Activated T-cell treated with anti-CD3 and anti-CD28 coated beads, Interleukin-2, amount 50 U/mL, for 4 hours (primary cell): ENCODE measurements at places on chromosomes 1 and 21. TPM values are rescaled to one million over a fixed set of nuclear protein-coding genes. Genes with fewer than 3 reads are reported as not detected.

- no peak for DNase-seq
Measured at GRCh38 chr1:3657578-3658230, 5.4 kb downstream of the TP73 start.

DNA sequence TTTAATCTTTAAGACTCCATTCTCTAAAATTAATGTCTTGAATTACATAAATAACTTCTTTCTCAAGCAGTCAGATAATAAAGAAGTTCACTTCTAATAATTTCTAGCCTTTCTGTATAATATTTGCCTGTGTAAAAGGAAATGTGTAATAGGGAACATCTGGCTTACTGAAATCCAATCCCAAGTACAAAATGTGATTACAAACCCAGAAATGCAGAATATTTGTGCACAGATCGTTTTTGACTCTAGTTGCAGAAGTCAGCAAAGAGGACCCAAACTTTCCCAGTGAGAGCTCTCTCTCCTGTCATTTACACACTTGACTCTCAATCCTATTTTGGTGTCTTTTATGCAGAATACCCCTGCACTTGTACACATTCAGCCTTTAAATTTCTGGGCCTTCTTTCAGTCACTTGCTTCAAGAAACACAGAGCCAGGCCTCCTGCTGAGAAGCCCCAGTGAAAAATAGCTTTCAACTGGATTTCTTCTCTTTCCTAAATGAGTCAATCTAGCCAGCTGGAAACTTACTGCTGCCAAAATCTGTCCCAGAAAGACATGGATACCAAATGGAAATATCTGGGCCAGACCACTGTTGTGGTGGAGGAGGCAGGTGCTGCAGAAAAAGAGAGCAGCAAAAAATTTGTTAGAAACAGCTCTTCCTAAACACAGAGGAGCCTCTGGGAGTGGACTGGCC lies 68.5 kb upstream of the ADAM30 start:
- no peak for DNase-seq

DNA sequence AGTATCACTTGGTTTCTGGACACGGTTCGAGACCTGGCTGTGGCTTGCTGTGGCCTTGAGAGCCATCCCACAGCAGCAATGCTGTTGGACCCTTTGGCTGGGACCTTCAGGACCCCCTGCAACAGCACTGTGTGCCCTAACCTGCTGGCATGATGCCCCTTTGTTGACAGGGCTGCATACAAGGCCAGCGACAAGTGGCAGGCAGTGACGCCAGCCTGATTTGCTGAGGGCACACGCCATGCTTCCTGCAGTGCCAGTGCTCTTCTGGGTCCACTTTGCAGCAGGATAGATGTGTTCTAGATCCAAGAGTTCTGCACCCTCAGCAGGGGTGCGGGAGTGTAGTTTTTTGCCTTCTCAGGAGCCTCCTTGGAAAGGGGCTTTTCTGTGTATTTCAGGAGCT lies 32.8 kb downstream of the COQ8A start:
- DNase-seq: no peak

DNA sequence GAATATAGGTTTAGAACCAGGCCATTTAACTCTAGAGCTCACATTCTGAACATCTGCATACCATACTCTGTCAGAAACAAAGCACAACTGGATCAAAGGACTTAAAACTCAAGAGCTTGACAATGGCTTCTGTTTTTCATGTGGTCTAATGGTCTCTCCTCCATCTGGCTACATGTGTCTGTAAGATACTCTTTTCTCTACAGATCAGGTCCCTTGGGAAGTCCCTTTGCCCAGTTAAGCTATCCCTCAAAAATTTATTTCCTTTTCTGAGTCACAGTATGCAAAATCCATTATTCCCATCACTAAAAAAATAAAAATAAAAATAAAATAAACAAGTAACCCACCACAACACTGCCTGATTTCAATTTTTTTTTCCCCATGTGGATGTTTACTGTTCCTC lies 357.0 kb upstream of the PRMT6 start:
- DNase-seq: no peak

GRCh38 chr1:181064011-181064623 lies 24.4 kb upstream of the IER5 start:
- no peak for DNase-seq

GRCh38 chr1:182784556-182785171 lies 4.9 kb upstream of the NPL start:
- no peak for DNase-seq

DNA sequence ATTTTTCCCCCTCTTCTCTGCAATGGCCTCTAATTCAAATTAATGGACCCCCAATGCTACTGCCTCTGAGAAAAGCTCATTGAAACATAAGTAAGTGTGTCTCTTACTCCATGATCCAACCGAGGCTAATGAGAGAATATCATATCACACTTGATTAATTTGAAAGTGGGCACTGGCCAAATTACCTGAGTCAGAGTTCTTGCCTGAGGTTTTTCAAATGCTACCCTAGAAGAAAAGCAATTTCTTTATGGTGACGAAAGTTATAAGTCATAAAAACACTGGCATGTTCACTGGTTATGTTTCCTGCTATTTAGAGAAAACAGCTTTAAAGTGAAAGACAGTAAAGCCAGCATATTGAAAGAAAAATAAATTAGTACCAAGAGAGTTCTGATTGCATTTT lies 368.8 kb upstream of the TMPRSS15 start:
- DNase-seq: no peak

DNA sequence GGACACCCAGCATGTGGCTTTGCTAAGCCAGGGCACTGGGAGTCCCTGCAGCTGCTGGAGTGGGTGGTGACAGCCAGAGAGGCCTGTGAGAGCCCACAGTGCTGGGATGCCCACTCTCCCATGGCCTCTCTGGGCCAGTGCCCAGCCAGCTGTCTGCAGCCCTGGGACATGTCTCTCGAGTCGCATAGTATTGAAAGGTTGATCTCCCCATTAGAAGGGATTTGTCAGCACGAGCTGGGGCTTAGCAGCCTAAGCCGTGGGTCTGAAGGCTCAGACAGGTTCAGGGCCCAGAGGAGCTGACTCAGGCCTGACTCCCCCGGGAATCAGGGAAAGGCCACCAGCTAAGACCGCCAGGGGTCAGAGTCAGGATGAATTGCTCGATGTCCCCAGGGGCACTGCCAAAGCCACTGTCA lies 53.5 kb downstream of the FOXD2 start:
- no peak for DNase-seq

GRCh38 chr1:61687901-61688300 lies 37.0 kb downstream of the TM2D1 start:
- no peak for DNase-seq

DNA sequence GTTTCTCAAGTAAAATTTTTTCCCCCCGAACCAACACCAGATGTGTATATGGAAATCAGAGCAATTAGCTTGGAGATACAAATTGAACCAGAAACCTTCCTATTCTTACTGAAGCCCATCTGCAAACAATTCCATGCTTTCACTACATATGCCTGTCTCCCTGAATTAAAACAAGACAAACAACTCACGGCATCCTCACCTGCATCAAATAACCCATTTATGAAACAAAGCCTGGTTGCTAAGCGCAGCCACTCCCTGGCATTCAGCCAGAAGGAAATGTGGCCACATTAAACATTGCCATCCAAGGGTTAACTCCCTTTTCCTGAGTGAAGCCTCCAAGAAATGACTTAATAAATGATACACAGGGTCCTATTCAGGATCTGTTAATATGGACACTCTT lies 55.3 kb downstream of the APP start:
- DNase-seq: no peak

GRCh38 chr21:19468991-19469715 lies 1065.6 kb upstream of the TMPRSS15 start:
- no peak for DNase-seq

Gene OLFML2B
- 1.3 TPM for total RNA-seq

Gene AGL
- 16.1 TPM for total RNA-seq

Gene OR10J4
- total RNA-seq: not detected

Gene ANGPTL3
- total RNA-seq: not detected

Gene OR2L8
- total RNA-seq: not detected

Gene TRIM33
- total RNA-seq: 33.0 TPM

Gene CYP4Z1
- total RNA-seq: not detected

Gene CACHD1
- total RNA-seq: 0.84 TPM

Gene CLCA4
- total RNA-seq: 0.05 TPM

Gene FAM72D
- total RNA-seq: 2.8 TPM

Gene MPL
- total RNA-seq: not detected
